ENCODE measurements at places on chromosomes 12 and 14.

DNA sequence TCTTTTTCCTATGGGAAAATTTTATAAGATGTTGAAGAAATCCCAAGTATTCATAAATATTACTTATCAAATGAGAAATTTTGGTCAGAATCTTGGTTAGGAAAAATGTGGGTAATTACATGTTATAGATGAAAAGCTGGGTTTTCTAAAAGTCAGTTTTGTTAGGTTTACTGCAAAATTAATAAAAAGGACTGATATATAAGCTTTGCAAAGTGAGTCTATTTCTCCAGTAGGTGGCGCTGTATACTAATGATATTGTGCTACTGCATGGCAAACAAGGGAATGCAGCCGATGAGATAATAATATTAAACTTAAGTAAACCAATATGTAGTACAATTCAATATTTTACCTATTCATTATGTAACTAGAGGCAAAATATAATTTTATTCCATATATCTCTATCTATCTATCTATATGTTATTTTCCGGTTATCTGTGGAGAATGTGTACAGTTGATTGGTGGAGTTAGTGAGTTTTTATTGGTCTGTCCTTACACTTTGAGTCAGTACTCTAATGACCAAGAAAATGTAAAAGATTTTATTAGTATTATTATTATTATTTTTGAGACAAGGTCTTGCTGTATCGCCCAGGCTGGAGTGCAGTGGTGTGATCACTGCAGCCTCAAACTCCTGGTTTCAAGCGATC is 32.9 kb downstream of the MIPOL1 start:
- DNase-seq, result peak; percentile 86

- peak; percentile 85 for DNase-seq
Observed at GRCh38 chr12:120399531-120399930, 30.6 kb upstream of the MSI1 start.

DNA sequence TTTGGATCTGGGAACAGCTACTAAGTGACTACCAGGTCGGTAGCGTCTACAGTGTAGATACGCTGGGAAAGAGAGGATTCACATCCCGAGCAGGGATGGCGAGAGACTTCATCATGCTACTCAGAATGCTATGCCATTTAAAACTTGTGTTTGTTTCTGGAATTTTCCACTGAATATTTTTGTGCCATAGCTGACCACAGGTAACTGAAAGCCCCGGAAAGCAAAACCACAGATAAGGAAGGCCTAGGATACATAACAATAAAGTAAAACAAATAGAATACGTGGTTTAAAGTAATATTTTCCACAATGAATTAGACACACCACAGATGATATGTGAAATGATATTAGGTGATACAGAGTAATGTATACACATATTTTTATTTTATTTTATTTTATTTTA is 7.9 kb upstream of the HCAR1 start:
- DNase-seq, result no peak

- no peak for DNase-seq
Observed at GRCh38 chr14:99128185-99128584, 143.8 kb downstream of the BCL11B start.

GRCh38 chr14:23550812-23551265 is 726 bp downstream of the ZFHX2 start:
- no peak for DNase-seq

- peak; percentile 83 for DNase-seq
Observed at GRCh38 chr12:47770086-47770726, 2.8 kb upstream of the SLC48A1 start.

- peak; percentile 63 for DNase-seq
Observed at GRCh38 chr12:113407931-113408600, 4.4 kb upstream of the SDS start.

GRCh38 chr14:77067632-77068516 is 30.2 kb upstream of the CIPC start:
- DNase-seq, result peak; percentile 76

GRCh38 chr12:60333461-60333860 is 737.6 kb downstream of the SLC16A7 start:
- peak; percentile 52 for DNase-seq

DNA sequence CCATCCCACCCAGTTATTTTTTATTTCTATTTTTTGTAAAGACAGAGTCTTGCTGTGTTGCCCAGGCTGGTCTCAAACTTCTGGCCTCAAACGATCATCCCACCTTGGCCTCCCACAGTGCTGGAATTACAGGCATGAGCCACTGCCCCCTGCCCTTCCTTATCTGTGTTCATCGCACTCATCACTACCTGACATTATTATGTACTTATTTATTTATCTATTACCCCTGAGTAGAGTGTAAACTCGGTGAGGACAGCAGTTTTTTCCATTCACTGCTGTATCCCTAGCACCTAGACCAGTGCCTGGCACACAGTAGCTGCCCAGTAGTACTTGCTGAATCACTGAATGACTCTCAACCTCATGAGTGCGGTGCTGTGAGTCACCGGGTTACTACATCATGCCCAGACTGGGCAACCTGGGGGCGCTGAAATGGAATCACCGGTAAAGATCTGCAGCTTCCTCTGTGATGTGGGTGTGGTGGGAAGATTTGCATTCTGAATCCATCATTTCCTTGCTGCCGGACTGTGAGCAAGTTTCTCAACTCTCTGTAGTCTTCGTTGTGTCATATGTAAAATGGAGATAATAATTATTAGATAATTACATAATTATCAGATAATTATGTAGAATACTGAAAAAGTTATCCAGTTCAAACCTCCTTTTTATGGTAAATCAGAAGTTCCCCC is 81.9 kb upstream of the USP44 start:
- DNase-seq, result peak; percentile 67

DNA sequence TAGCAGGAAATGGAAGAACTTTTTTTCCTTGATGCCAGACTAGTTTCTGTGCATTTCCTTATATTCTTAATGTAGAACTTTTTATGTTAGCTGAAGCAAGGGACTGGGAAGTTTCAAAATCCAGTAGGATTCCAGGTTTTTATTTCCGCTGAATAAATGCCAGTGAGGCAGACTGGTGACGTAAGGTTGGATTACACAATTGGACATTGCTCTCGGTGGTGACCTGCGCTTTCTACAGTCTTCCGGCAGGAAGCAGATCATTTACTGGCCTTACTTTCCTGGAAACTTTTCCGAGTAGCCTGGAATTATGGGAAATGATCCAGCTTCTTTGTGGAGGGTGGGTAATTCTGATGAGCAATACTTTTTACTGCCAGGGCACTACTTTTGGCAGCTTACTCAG is 3.6 kb downstream of the IFT43 start:
- DNase-seq, result peak; percentile 70

DNA sequence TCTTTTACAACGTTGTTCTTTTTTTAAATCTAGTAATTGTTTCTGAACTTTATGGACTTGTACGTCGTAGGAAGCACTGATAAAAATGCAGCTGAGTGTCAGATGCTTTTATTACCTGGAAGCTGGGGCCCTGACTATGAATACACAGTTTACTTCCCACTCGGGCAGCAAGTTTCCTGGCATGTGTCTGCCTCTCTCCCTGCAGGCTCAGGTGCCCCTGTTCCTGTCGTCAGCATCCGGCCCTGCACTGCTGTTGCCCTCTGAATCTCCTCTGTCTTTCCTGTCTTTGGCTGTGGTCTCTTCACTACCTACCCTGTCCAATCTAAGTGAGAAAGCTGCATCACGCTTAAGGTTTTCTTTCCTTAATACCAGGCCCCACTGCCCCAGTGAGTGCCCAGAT is 75.8 kb downstream of the PELI2 start:
- DNase-seq, result no peak

DNA sequence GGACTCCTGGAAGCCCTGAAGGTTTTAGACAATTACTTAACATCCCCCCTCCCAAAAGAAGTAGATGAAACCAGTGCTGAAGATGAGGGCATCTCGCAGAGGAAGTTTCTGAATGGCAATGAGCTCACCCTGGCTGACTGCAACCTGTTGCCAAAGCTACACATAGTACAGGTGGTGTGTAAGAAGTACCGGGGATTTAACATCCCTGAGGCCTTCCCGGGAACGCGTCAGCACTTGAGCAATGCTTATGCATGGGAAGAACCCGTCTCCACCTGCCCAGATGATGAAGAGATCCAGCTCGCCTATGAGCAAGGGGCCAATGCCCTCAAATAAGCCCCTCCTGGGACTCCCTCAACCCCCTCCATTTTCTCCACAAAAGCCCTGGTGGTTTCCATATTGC is 10.6 kb upstream of the SPPL3 start:
- no peak for DNase-seq

DNA sequence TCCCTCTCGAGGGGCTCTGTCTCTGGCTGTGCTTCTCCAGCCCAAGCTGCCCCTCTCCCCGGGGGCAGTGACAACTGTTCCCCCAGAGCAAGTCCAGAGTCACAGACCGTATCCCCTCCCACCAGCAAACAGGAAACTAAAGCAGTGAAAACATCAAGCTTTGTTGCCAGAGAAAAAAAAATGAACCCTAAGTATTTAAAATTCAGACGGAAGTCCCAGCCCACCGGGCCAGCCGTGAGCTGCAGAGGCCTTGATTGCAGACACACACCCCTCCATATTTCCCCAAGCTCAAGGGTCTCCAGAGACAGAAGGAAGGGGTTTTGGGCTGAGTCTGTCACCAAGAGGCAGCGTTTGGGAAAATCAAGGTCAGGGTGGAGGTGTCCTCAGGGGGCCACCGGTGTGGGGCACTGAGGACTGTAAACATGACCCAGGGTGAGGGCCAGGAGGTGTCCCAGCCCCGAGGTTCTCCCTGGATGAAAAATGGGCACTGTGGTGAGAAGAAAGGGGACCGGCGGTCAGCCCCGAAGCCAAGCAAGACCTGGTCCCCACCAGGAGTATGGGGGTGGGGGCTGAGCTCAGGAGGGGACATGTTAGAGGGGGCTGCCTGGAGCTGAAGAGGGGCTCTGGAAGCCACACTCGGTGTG is 7.7 kb downstream of the PHETA1 start:
- no peak for DNase-seq

DNA sequence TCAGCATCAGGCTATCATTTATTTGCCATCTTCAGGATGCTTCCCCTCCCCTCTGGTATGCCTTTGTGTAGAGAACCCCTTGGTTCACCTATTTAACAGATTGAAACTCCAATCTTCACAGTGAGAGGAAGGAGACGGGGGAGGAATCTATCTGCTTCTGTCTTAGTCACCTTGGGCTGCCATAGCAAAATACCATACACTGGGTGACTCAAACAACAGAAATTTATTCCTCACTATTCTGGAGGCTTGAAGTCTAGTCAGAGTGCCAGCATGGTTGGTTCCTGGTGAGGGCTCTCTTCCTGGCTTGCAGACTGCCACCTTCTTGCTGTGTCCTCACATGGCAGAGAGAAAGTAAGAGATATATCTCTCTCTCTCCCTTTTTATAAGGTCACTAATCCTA is 13.5 kb upstream of the EML1 start:
- peak; percentile 51 for DNase-seq

DNA sequence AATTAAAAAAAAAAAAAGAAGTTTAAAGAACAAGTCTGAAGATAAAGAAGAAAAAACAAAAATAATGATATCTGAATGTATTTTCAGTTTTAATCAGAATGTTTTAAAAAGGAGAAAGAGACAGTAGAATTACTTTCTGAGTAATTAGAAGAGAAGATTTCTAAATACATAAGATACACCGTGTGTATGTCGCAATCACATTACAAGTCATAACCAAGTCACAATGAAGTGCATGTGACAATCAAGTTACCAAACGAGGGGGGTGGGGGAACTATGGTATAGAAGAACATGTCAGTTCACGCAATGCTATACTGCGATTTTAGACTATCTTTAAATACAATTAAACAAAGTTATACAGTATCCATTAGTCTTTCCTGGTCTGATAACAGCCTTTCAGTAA is 1464.1 kb upstream of the FLRT2 start:
- no peak for DNase-seq

DNA sequence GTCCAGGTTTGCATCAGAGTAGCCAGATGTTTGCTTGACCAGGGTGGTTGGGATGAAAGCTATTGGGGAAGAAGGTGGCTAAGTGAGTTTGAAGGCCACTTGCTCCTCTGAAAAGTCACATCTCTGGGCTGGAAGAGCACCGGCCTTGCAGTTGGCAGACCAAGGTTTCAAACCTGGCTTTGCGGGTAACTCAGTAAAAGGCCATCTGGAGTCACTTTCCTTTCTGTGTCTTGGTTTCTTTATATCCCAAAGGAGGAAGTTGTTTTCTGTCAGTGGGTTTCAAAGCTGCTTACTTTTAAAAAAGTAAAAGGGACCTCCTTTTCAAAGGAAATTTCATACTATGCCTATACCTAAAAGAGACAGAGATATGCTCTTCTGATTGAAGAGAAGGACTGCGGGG is 26.2 kb upstream of the CMA1 start:
- no peak for DNase-seq

DNA sequence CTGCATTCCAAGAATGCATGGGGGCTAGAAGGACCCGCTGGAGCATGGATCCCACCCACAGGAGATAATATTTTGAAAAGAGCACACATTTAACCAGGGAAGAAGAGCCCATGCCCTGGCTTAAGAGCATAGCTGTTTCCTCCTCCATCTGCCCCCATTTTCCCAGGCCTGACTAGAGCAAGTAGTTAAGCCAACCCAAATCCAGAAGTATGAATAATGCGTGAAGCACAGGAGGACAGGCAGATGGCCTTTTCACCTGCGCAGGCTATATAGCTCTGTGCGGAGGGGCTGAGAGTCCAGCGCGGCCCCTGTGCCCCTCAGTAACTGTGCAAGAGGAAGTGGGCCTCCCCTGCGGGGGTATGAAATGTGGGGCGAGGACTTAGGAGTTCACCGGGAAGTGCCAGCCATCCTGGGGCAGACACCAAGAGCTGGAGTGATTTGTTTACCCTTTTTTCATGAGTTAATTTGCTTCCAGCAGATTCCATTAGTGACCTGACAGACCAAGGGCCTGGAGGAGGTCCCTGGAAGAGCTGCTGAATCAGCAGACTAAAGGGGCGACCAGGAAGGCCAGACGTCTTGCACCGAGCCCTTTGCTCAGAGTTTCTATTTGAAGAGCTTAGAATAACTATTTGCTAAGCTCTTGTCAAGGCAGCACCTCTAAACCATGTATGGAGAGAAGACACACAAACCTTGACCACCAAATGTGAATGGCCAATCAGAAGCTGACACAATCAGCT is 37.2 kb downstream of the DPF3 start:
- peak; percentile 33 for DNase-seq

DNA sequence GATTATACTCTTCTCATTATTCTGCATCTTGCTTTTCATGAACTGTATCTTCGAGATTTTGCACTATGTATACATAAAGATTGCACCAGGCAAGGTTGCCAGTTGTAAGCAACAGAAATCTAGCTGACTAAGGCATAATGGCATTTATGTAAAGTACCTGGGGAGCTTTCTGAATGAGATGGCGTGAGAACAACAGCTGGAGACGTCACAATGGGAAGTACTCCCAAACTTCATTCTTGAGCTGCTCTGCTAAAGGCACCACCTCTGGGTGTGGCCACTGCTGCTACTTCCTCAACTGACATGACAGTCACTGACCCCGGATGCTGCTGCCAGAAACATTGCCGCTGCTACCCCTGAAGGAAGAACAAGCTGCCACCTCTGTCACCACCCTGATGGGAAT is 220.7 kb downstream of the NOVA1 start:
- DNase-seq, result no peak

GRCh38 chr14:54343272-54344121 is 53.3 kb upstream of the CDKN3 start:
- peak; percentile 84 for DNase-seq
